ENCODE measurements at places on chromosomes 5 and 9.

GRCh38 chr9:112786829-112787520 is 36.4 kb downstream of the SNX30 start:
- DNase-seq, result no peak

DNA sequence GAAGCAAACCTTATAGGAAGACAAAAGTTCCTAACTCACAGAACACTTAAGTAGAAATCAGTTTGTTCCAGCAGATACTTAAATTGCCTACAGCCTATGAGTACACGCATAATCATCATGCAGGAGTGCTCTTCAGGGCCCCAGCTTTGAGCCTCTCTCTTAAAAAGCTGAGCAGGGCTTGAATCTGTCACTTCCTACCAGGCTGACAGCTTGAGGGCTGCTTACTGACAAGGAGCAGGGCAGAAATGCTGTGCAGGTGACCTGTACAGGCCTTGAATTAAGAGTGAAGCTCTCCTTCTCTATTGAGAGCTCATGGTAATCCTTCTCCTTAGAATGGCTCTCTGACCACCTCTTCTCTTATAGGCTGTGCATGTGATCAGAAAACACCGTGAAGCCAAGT is 66.5 kb upstream of the MAST4 start:
- DNase-seq, result no peak

DNA sequence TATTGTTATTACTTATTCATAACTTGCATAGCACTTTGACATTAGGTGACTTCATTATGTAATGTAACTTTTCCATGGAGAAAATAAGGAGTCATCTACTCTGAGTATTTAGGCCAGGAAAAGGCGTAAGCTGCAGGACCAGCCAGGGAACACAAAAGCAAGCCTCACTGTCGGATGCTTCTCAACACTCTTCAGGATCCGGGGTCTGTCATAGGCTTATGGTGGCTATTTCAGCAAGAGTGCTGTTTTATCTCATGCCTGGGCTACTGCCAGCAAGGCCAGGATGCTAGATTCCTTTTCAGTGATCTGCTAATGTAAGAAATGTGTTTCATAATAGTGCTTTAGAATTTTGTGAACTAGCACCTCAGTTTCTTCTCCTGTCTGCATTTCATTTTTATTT is 162.4 kb downstream of the CHSY3 start:
- DNase-seq, result no peak

DNA sequence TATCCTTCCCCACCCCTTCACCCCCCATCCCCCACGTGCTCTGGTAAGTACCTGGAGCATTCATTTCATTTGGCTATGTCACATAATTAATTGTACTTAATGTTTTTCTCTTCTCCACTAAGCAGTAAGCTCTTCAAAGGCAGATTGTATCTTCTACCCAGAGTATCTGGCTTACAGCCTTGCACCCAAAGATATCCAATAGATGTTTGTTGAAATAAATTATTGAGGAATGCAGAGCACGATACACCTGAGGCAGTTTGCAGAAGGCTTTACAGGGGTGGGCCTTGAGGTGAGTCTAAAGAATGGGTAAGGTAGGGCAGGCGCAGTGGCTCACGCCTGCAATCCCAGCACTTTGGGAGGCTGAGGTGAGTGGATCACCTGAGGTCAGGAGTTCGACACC is 2.5 kb upstream of the SOWAHA start:
- no peak for DNase-seq

DNA sequence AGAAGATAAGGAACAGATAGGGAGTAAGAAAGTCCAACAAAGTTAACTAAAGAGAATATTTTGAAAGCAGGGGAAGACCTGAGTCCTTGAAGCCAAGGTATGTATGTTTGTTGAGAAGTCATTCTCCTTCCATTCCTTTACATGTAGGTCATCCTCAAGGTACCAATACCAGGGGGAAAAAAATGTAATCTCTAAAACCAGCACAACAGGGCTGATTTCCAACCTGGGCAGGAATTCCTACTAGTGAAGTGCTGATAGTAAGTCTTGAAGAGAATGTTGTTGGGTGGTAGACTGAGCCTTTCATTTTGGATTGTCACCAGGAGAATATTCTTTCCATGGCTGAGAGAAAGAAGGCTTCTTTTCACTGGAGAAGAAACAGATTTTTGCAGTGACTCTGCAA is 117.1 kb upstream of the ZNF462 start:
- no peak for DNase-seq

DNA sequence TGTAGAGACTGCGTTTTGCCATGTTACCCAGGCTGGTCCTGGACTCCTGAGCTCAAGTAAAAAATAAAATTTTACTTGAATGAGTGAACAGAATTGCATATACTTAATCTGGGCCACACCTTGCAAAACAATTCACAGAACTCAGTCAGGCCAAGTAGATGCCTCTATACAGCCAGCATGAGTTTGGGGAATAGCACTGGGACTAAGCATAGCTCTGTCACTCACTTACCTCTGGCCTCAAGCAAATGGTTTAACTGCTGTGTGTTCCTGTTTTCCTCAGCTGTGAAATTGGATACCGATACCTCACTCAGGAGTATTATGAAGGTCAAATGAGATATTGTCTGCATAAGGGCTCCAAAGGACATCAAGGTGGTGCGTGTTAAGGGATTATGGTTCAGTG is 10.9 kb upstream of the FRMPD1 start:
- DNase-seq, result no peak

All from posterior cingulate gyrus (tissue), 11 donors.